ENCODE measurements at places on chromosomes 16 and 17.

DNA sequence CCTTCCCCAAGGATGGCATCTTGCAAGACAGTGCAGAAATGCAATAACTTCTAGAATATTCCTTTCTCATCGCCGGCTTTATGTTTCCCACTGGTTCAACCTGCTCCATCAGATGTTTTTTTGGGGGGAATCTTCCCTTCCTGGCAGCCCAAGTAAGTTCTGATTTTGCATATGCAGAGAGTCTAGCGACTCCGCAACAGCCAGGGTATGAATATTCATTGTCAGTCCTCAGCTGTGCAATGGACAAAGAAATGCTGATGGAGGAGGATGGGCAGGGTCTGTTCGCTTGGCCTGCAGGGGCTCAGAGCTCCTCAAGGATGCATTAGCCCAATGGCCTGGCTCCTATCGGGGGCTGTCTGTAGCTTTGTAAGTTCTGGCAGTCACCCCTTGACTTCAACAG, 358.8 kb upstream of the CCL2 start:
- no peak for DNase-seq

DNA sequence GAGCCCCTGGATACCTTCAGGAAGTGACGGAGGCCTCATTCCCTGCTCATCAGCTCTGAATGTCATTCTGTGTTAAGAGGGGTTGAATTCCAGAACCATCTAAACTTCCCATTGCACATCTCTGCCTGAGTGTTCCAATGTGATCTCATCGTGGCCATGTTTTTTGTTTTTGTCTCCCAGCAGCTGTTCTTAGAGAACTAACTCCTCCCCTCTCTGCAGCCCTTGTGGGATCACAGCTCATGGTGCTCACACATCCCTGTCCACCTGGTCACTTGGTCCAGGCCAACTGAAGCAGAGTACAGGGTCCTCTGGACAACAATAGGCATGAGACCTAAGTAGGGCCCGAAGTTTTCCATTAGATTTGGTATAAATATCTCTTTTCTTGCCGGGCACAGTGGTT, 6.0 kb upstream of the SYT17 start:
- DNase-seq: no peak

GRCh38 chr17:43701318-43701743, 39.6 kb upstream of the MEOX1 start:
- no peak for DNase-seq

GRCh38 chr16:1153480-1154160, 714 bp downstream of the CACNA1H start:
- peak; percentile 32 for DNase-seq

DNA sequence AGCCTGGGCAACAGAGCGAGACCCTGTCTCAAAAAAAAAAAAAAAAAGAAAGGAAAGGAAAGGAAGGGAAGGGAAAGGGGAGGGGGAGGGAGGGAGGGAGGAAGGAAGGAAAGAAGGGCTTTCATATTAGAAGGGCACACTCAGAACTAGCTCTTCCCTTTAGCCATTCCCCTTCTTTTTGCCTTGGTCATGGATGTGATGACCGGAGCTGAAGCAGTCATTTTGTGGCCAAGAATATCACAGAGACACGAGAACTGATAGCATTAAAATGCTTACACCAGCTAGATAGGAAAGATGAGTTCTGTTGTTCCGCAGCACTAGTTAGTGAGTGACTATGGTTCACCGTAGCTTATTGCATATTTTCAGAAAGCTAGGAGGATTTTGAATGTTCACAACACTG, 32.8 kb upstream of the TNRC6A start:
- DNase-seq: no peak

DNA sequence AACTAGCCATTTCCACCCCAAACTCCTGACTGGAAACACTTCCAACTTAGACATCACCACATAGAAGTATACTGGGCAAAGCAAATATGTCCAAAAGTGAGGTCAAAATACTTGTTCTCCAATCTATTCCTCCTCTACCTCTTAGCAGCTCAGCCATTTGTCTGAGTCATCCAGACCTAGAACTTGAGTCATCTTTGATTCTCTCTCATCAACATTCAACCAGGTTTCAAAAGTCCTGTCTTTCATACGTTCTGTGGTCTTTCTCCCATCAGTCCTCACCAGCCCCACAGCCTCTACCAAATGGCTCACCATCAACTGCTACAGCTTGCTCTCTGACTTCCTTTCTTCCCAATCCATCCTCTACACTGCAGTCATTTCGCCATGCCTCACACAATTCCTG, 6.8 kb downstream of the ANKFY1 start:
- no peak for DNase-seq

DNA sequence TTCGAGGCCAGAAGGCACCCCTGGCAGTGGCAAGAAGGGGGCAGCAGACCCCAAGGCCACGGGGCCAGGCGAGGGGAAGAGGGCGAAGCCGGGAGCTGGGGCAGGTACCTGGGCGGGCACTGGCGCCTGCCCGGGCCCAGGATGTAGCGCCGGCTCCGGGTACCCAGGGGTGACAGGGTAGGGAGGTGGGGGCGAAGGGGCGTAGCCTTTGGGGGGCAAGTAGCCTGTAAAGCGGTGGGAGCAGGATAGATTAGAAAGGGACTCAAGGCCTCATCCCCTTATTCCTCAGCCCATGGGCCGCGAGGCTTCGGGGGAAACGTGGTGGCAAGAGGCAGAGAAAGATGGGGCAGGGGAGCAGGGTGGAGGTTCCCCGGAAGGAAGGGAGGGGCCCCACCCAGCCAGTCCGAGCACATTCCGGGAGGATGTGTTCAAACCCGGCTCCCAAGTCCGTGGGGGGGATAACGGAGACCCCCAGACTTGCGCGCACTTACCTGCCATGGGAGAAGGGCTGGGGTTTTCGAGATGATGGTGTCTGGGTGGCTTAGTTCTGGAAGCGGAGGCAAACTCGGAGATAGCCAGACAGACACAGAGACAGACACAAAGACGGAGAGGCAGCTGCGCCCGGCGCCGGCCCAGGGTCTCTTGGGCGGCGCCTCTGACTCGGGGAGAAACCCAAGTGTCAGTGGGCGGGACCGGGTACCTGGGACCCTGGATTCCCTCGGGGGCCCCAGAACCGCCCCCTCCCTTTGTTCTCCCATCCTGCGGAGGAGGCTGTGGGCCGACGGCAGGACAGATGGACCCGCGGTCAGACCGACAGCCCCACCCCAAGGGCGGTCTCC, 493 bp downstream of the PLSCR3 start:
- DNase-seq: peak; percentile 56

DNA sequence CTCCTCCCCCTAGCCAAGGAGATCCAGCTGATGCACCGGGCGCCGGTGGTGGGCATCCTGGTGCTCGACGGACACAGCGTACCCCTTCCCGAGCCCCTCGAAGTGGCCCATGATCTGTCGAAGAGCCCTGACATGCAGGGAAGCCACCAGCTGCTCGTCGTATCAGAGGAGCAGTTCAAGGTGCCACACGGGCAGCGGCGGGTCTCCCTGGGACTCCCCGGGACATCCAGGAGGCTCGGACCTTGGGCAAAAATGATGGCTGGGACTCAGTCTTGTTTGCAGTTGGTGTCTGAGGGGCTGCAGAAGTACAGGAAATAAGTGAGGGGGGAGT, 15.8 kb upstream of the MYO15B start:
- DNase-seq: no peak

GRCh38 chr16:6558661-6559060, 774.0 kb upstream of the RBFOX1 start:
- no peak for DNase-seq

DNA sequence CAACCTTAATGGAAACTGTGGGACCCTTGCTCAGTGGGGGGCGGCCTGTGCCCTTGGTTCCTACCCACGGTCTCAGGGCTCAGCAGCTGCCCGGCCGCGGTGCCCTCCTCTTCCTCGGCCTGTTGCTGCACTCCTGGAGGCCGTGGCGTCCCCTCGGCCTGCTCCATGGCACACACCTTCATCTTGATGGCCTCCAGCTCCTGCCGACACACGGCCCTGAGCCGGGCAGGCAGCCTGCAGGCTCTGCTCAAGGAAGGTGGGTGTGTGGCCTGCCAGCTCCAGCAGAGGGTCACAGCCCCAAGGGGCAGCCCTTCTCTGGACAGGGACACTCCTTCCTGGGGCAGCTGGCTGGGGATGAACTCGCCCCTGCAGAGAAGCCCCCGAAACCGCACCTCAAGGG, 718 bp downstream of the PABPN1L start:
- no peak for DNase-seq
